ENCODE measurements at places on chromosomes 1 and 21.

DNA sequence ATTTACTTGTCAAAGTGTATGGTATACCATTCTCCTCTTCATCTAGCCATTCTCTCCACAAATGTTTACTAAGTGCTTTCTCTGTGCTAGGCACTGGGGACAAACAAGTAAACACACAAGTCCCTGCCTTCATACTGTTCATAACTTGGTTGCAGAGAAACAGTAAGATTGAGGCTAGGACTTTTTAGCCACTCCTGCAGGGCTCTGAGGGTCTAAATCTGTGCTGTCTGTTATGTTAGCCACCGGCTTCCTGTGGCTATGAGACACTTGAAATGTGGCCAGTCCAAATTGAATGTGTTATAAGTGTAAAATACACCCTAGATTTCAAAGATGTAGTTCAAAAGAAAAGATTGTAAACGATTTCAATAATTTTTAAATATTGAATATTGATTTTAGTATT lies 50.2 kb downstream of the AZIN2 start:
- no peak for DNase-seq

DNA sequence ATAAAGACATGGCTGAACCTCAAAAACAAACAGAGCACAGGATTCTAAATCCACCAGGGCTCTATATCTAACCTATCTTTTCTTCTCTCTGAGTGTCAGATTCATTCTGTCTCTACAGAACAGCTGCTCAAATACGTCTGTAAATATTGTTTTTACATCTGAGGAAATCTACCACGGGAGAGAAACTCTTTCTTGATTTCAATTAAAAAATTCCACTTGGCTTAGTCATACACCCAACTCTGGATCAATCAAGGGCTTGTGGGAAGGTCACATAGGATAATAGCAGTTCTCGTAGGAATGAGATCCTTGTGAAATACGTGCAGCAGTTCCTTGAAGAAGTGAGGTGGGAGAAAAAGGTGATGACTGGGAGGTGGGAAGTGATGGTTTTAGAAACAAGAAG lies 1355.7 kb upstream of the ADGRL2 start:
- no peak for DNase-seq

- DNase-seq: peak; percentile 81
Measured at GRCh38 chr21:38671773-38672172, 134.0 kb upstream of the ETS2 start.

DNA sequence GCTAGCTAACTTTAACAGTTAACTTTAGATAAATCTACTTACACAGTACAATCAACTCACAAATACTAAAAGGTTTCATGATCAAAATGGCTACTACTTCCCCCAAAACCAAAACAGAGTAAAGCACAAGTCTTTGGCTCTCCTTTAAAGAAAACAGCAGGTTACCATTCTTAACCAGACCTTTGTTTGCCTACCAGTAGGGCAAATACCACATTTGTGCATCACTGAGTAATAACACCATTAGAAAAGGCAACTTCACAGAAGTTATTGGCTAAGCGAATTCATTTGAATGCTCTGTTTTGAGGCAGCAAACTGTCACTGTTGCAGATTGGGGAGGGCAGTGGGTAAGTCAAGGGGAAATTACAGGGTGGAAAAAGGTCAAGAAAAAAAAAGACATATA lies 17.3 kb upstream of the SERPINC1 start:
- no peak for DNase-seq

GRCh38 chr1:183161391-183161790 lies 24.7 kb upstream of the LAMC2 start:
- no peak for DNase-seq

DNA sequence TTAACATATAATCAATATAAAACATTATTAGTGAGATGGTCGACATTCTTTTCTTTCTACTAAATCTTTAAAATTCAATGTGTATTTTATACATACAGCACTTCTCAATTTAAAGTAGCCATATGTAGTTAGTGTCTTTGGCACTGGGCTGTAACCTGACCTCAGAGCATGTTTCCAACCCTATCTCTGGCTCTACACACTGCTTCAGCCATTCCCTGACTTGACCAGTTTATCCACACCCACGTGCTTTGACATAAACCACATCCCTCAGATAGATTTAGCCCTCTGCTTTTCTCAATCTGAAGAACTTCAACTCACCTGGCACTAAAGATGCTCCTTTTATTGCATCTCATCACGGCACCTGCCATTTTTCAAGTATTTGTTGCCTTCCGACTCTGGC lies 58.3 kb downstream of the RGS2 start:
- DNase-seq: peak; percentile 10

DNA sequence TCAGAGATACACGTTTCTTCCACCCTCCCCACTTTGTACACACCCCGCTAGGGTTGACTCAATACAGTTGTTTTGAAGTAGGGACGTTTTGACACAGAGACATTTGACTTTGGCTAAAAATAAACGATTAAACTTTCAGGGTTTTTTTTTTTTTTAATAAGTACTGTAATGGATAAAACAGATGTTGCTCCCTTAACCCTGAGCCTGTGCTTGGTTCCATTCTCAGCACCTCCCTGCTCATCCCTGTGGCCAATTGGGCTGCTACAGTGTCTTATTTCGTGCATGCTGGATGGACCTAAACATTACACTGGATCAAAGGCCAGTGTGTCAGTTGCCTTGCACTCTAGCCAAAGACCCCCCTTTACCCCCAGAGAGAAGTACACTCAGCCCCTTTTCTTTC lies 16.9 kb downstream of the GRHL3 start:
- DNase-seq: peak; percentile 57

DNA sequence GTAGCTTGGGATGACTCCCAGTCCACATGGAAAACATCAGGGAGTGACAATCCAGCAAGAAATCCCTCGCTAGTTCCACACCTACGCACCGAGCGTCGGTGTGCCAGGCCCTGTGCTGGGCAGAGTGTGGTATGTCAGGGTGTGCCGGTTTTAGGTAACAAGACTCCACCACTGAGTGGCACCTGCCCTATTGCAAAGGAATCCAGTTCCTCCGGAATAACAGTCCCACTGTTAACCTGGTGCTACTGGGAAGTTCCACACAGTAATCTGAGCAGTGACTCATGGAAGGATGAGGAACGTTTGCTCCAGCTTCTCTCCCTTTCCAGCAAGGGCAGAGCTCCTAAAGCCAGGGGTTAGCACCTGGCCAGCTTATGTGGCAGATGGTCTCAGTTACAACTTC lies 14.3 kb downstream of the RNF207 start:
- DNase-seq: no peak

DNA sequence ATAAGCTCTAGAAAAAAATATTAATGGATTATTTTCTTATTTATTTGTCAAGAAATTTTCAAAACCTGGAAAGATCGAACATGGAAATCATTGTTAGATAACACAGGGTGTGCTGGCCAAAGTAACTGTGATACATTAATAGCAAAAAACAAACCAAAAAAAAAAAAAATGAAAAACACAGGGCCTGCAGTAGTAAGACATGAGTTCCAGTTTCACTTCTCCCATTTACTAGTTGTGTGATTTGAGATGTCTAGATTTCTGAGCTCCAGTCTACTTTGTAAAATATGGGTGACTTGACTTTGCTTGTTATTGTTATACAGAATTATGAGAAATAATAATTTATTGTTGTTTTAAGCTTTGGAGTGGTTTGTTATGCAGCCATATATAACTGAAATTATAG lies 13.6 kb downstream of the FAM177B start:
- DNase-seq: peak; percentile 23

DNA sequence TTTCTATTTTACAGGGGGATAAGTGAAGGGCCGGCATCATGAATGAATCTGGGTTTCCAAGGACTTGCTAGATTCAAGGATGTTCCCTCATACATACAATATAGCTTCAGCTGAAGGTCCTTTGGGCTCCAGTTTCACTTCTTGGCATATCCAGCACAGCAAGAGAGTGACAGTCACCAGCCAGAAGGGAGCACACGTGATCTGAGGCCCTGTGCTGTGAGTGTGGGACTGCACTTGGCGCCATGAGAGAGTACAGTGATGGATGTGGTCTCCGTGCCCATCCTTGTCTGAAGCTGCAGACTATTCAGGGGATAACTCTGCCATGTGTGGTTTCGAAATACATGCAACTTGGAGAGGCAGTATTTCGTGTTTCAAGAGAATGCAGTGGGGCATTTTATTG lies 159.7 kb upstream of the DSCAM start:
- DNase-seq: no peak

GRCh38 chr1:108728327-108728923 lies 15.7 kb downstream of the FNDC7 start:
- no peak for DNase-seq

GRCh38 chr1:12173041-12173509 lies 6.3 kb downstream of the TNFRSF1B start:
- DNase-seq: no peak

DNA sequence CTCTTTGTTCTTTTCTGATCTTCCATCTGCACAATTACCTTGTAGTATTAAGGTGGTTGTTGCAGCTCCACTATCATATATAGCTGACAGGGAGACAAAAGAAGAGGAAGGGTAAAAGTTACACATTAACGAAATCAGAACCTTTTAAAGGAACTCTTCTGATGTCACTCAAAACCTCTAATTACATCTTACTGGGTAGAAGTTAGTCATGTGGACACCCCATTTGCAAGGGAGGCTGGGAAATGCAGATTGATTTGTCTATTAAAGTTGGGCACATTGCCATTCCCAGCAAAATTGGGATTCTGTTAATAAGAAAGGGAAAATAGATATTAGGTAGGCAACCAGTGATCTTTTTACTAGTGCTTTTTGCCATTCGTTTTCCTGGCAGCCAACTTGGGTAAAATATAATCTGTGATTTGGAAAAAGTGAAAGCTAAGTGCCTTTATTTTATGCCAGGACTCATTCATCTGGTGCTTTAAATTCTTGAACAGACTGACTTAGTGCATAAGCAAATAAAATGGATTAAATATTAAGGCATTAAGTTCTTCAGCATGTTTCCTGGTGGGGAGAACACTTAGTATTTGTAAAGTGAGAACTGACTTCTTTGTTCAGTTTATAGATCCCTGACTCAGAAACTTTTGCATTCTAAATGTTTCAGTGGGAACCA lies 71.3 kb downstream of the DNM3 start:
- DNase-seq: peak; percentile 56

- DNase-seq: no peak
Measured at GRCh38 chr1:17363351-17363750, 8.6 kb upstream of the PADI6 start.

GRCh38 chr21:28387220-28387619 lies 605.5 kb downstream of the LTN1 start:
- DNase-seq: peak; percentile 82

DNA sequence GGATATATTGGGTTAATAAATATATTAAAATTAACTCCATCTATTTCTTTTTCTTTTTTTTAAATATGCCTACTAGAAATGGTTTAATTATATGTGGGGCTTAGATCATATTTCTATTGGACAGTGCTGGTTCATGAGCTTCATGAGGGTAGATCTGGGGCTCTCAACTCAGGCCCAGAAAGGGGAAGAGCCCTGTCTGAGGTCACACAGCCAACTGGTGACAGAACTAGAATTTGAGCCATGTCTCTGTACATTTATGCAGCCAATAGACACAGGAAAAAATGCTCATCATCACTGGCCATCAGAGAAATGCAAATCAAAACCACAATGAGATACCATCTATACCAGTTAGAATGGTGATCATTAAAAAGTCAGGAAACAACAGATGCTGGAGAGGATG lies 5.1 kb upstream of the EPHB2 start:
- no peak for DNase-seq

- DNase-seq: peak; percentile 72
Measured at GRCh38 chr1:156860628-156861423, at the start of gene NTRK1. Gene NTRK1 (plus strand): TSS chr1:156860865. CDS start chr1:156860935, 70 bp downstream.

DNA sequence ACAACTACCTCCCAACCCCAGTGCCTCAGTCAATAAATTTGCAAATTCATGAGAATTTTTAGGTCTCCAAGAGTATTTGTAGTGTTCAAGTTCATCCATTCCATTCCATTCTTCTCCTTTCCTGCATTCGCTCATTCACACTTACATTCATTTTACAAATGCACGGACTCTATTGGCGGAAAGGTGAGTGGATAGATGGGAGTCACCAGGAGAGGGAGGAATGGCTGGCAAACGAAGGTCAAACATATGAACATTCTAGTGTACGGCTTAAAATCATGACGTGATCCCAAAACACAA lies 2.5 kb downstream of the LORICRIN start:
- no peak for DNase-seq

DNA sequence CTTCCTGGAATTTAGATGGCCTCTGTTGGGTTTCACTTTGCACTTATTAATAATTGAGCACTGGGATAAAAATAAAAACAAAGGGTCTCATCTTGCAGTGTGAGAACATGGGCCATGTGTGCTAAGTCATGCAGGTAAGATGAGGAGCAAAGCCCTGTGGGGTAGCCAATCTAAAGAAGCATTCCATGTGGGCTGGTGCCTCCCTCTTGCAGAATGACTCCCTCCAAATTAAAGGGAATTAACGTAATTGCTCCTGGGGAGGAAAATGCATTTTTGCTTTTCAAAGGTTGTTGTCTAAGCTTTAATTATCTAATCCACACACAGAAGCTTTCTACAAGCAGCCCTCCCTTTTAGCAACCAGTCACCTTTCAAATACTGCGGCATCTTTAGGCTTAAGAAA lies 69.8 kb downstream of the CDC14A start:
- no peak for DNase-seq

DNA sequence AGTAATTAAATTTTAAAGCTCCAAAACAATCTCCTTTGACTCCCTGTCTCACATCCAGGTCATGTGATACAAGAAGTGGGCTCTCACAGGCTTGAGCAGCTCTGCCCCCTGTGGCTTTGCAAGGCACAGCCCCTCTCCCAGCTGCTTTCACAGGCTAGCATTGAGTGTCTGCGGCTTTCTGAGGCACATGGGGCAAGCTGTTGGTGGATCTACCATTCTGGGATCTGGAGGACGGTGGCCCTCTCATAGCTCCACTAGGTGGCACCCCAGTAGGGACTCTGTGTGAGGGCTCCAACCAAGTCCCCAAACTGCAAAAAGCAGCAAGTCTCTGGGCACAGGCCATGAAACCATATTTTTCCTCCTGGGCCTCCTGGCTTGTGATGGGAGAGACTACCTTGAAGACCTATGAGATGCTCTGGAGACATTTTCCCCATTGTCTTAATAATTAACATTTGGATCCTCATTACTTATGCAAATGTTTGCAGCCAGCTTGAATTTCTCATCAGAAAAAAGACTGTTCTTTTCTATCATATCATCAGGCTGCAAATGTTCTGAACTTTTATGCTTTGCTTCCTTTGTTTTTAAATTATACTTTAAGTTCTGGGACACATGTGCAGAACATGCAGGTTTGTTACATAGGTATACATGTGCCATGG lies 554.1 kb upstream of the OLFM3 start:
- DNase-seq: no peak

- DNase-seq: no peak
Measured at GRCh38 chr1:44636688-44637598, 37.3 kb downstream of the TMEM53 start.

GRCh38 chr1:209388358-209388757 lies 195.2 kb upstream of the CAMK1G start:
- no peak for DNase-seq

- DNase-seq: peak; percentile 71
Measured at GRCh38 chr1:203555076-203555475, 61.1 kb downstream of the OPTC start.

DNA sequence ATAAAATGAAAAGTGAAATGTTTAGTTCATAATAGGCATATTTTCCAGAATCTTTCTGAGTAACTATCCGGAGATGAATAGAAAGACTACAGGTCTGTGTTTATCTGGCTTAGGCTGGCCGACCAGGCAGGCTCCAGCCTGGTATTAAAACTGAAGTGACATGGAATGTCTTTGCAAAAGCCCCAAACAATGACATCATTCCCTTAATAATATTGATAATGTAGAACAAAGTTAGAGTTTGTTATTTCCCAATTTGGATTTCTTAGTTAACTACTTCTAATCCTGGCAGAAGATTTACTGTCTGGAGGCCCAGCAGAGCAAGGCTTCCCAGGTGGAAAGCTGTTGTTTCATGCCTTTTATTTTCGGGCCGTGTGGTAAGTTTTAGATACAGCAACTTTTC lies 207.7 kb downstream of the GREM2 start:
- DNase-seq: peak; percentile 50
